ENCODE measurements at places on chromosomes 4 and X.

DNA sequence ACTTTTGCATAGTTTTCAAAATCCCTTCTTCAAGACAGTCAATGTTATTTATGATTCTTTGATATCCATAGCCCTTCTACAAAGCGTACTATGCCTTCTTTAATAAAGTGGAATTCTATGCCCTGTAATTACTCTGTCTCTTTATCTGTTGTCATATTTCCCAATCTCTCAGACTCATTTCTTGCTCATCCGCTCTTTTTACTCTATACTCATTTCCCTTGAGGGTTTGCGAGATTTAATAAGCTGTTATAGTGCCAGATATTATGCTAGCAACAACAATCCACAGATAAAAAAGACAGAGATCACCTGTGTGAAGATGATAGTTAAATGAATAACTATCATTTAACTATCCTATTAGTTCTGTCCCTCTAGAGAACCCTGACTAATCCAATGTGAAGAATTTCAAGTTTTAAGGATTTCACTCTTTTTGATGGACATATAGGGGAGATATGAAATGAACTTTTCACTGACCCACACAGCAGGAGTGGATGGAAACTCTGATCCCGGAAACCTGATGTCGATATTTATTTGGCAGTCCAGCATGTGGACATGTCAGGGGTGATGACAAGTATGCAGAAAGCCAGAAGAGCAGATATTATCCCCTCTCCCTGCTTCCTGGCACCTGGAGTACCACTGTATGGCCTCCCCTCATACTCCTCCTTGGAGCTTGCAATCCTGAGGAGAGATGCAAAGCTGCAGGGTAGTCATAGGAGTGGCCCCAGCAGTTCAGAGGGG is 49.7 kb downstream of the TMEM156 start:
- DNase-seq = no peak

GRCh38 chr4:145482209-145483037 is 770 bp downstream of the SMAD1 start:
- DNase-seq = no peak

- no peak for DNase-seq
Observed at GRCh38 chr4:73607375-73608033, 12.7 kb downstream of the RASSF6 start.

DNA sequence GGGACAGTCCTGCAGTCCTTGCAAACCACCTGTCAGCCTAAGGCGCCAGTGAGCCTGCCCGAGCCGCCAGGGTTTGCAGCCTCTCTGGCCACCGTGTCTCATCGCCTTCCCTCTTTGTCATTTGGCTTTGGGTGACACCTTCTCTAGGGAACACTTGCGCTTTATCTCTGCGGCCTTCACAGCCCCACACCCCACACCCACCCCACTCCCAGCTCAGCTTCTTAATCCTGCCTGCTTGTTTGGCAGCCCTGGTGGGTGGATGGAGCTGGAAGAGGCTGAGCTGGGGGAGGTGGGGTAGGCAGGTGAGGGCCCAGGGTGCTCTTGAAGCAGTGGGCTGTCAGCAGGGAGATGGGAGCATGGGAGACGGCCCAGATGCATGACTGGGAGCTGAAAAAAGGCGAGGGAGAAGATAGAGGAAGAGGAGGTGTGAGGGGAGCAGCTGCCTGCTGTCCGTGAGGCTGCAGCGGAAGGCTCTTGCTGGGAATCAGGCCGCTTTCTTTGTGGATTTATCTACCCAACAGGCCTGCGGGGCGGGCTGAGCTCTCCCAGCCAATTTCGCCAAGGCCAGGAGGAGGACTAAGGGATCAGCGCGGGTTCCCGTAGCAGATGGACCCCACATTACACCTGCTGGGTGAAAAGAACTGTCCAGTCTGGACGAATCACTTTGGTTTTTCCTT is 97.5 kb upstream of the STOX2 start:
- no peak for DNase-seq

GRCh38 chr4:18935659-18936345 is 914.2 kb upstream of the LCORL start:
- no peak for DNase-seq

- DNase-seq = no peak
Observed at GRCh38 chr4:43690116-43690515, 758.5 kb downstream of the KCTD8 start.

All from AG04449 (cell line).